ENCODE measurements at places on chromosomes 2 and 18. TPM values are rescaled to one million over a fixed set of nuclear protein-coding genes. Genes with fewer than 3 reads are reported as not detected.

The RMDN2 gene
- total RNA-seq: 19.2 TPM

The HNMT gene
- total RNA-seq: 122 TPM

The VWC2L gene
- not detected for total RNA-seq

The CRACDL gene
- total RNA-seq: 1.5 TPM

The ABCG5 gene
- total RNA-seq: not detected

The CYP27A1 gene
- total RNA-seq: 5.4 TPM

The DNAH7 gene
- 0.29 TPM for total RNA-seq

The CLEC4F gene
- total RNA-seq: 2.6 TPM

The NDC80 gene
- total RNA-seq: 1.3 TPM

The MGAT5 gene
- total RNA-seq: 16.7 TPM

The SAG gene
- 0.07 TPM for total RNA-seq

The MDH1B gene
- total RNA-seq: 38.2 TPM

The IL1A gene
- not detected for total RNA-seq

The SPATA3 gene
- not detected for total RNA-seq

The FAM110C gene
- 0.51 TPM for total RNA-seq

The RAB6C gene
- total RNA-seq: not detected

The COL3A1 gene
- 501 TPM for total RNA-seq

The SULT1C4 gene
- 14.1 TPM for total RNA-seq

The UBXN4 gene
- total RNA-seq: 116 TPM

The METTL8 gene
- 6.9 TPM for total RNA-seq

The STK17B gene
- 28.2 TPM for total RNA-seq

The PRKAG3 gene
- not detected for total RNA-seq

The TOGARAM2 gene
- not detected for total RNA-seq

The STK11IP gene
- total RNA-seq: 10.0 TPM

The SPP2 gene
- not detected for total RNA-seq

The TMEM87B gene
- 25.0 TPM for total RNA-seq

The MLPH gene
- 1.2 TPM for total RNA-seq

The SCYGR4 gene
- total RNA-seq: not detected

The COL5A2 gene
- total RNA-seq: 30.5 TPM

The DOK6 gene
- total RNA-seq: 1.6 TPM

The CXCR4 gene
- total RNA-seq: 7.1 TPM

The SFXN5 gene
- 5.9 TPM for total RNA-seq

The UGT1A9 gene
- total RNA-seq: not detected

The ABCB6 gene
- total RNA-seq: 7.1 TPM

The MC4R gene
- 0.41 TPM for total RNA-seq

The LDAH gene
- 17.9 TPM for total RNA-seq

The SPIRE1 gene
- 34.2 TPM for total RNA-seq

The GDF7 gene
- total RNA-seq: 1.5 TPM

The MYO5B gene
- 0.34 TPM for total RNA-seq

The DNER gene
- 24.7 TPM for total RNA-seq

The APLF gene
- 11.3 TPM for total RNA-seq

The SIGLEC15 gene
- not detected for total RNA-seq

The RTP5 gene
- total RNA-seq: not detected

The MAPK4 gene
- 2.8 TPM for total RNA-seq

The ITM2C gene
- total RNA-seq: 66.3 TPM

Data from uterus (tissue), 4 donors.